CD4-positive, alpha-beta T cell treated with Interleukin-15 for 4 hours (primary cell): ENCODE measurements at places on chromosomes 16 and 17.

DNA sequence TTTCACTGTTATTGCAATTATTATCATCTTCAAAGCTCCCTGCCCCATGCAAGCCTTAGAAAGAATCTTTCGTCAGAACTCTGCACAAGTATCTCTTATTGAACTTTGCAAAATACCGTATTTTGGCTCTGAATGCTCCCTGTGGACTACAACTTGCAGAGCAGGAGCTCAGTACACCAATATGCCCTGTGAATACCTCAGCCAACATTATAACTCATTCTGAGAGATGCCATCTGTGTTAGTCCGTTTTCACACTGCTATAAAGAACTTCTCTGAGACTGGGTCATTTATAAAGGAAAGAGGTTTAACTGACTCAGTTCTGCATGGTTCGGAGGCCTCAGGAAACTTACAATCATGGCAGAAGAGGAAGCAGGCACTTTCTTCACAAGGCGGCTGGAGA, 87.2 kb upstream of the XYLT1 start:
- no peak for DNase-seq

DNA sequence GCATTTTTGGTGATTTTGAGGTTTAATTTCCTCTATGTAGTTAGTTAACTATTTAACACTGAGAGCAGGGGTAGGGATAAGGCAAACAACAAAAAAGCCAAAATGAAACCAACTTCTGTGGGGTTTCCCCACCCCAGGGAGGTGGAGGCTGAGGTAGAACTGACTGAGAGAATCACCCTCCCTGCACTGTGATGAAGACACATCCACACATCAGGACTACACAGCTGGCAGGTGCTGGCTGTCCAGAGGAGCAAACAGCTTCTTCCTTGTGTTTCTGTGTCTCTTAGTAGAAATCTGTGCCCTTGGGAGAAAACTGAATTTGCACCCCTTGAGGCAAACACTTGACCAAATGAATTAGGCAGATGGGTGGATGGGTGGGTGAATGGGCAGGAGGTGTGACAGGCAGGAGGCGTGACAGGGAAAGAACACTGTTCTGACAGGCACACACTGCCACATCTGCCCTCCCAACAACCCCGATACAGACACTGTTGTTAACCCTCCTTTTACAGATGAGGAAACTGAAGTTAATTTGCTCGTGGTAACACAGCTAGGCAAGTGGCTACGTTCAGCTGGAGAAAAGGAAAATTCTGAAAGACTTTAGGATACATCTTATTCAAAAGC, 62.9 kb upstream of the AMZ2 start:
- peak; percentile 77 for DNase-seq

DNA sequence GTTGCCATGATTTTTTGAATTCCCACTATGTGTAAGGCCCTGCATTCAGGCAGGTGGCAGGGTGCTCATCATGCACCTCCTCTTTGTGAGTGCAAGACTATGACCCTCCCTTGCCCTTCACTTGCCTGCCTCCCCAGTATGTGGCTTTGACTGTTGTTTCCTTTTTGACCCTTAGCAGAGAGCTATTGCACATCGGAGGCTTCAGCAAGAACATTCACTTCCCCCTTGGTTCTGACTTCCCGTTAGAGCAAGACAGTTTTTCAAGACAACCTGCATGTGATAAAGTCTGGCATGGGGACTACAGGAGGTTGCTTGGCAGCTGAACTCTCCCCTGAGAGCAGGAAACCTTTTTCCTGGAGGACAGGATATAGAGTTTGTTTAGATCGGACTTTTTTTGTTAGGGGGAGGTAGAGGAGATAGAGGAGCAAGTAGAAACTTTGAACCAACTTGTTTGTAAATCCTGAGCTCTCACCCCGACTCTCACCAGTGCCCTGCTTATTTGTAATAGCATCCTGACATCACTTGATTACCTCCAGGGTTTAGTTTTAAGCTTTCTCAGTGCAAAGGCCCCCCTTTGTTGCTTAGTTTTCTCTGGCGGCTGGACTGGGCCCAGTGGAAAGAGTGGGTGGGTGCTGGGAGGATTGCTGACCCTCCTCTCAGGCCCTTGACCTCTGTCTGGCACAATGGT, 34.3 kb downstream of the LIMD2 start:
- no peak for DNase-seq

DNA sequence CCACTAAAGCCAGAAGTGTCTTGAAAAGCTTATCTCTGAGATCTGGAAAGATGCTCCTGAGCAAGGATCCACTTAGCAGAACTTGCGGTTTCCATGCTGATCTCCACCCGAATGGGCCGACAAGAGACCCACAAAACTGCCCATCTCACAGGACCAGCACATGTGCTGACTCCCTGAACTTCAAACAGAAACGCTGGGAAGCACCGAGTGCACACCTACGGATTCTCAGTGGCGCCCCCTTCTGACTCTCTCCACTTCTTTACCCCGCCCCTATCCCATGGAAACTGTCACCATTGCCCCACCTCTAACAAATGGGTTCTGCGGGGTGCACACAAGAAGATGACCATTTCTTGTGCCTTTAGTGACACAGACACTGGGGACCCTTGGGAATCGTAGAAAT, 21.4 kb downstream of the CDRT4 start:
- DNase-seq: no peak

GRCh38 chr16:49410226-49410625, 36.6 kb downstream of the C16orf78 start:
- DNase-seq: no peak

GRCh38 chr17:57810721-57811637, 38.9 kb downstream of the MRPS23 start:
- no peak for DNase-seq

GRCh38 chr17:28118362-28118761, 75.9 kb downstream of the NLK start:
- no peak for DNase-seq

- no peak for DNase-seq
Observed at GRCh38 chr17:80359422-80360110, 55.4 kb upstream of the ENDOV start.

DNA sequence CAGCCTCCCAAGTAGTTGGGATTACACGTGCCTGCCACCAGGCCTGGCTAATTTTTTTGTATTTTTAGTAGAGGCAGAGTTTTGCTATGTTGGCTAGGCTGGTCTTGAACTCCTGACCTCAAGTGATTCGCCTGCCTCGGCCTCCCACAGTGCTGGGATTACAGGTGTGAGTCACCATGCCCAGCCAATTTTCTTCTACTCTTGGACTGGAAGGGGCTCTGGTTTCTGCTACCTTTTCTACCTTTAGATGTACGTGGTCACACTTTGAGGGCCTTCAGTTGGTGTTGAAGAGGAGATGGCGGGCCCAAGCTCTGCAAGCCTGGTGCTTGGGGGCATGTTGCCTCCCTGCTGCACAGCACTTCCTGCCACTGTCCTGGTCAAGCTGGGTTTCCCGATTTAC, 173.6 kb downstream of the PRKCA start:
- DNase-seq: no peak
